ENCODE measurements at places on chromosomes 11 and 22. TPM values are rescaled to one million over a fixed set of nuclear protein-coding genes. Genes with fewer than 3 reads are reported as not detected.

TEX12 gene
- 0.30 TPM for total RNA-seq

- peak overlapping the region; percentile 95 for H3K27ac ChIP-seq
- no peak for DNase-seq
- H3K4me3 ChIP-seq, result peak overlapping the region; percentile 95
- H3K36me3 ChIP-seq, result peaks cover 25% of the 10 kb centered on the region
- peaks cover 29% of the 10 kb centered on the region for H3K4me1 ChIP-seq
Observed at GRCh38 chr11:9461760-9462134, 935 bp downstream of the ZNF143 start.

PIH1D2 gene
- total RNA-seq, result 0.18 TPM

- no peak for DNase-seq
- peaks cover 30% of the 10 kb centered on the region for H3K36me3 ChIP-seq
- H3K27me3 ChIP-seq, result no peaks in the 10 kb centered on the region
- peaks cover 3% of the 10 kb centered on the region for H3K4me1 ChIP-seq
Observed at GRCh38 chr11:116842909-116843308, 5.5 kb upstream of the APOA1 start.

FOSL1 gene
- total RNA-seq, result 4.5 TPM

GRCh38 chr11:85530634-85531033 lies 96.5 kb downstream of the DLG2 start:
- H3K36me3 ChIP-seq, result no peaks in the 10 kb centered on the region
- DNase-seq, result no peak
- no peaks in the 10 kb centered on the region for H3K4me1 ChIP-seq
- H3K4me3 ChIP-seq, result no peak overlapping the region
- H3K27me3 ChIP-seq, result no peaks in the 10 kb centered on the region
- no peak overlapping the region for H3K27ac ChIP-seq

CASP5 gene
- not detected for total RNA-seq

GRCh38 chr11:66011785-66012303 lies at the start of gene CST6:
Gene CST6 (plus strand): TSS chr11:66012008. CDS start chr11:66012045, 37 bp downstream.
- no peak within 1 kb of the TSS for H3K4me3 ChIP-seq
- no peaks in the 10 kb centered on the region for H3K4me1 ChIP-seq
- peaks cover 26% of the 10 kb centered on the region for H3K27me3 ChIP-seq
- no peaks in the 10 kb centered on the region for H3K36me3 ChIP-seq

ACRV1 gene
- not detected for total RNA-seq

GRCh38 chr11:117997823-117998579 lies 11.8 kb downstream of the IL10RA start:
- H3K27ac ChIP-seq, result peak overlapping the region; percentile 99
- peaks cover 80% of the 10 kb centered on the region for H3K36me3 ChIP-seq
- H3K27me3 ChIP-seq, result no peaks in the 10 kb centered on the region
- peak; percentile 35 for DNase-seq

Data from activated CD4-positive, alpha-beta memory T cell treated with anti-CD3 and anti-CD28 coated beads, Interleukin-2, amount 10 ng/mL, durations not matched to agents 7 days and 5 days (primary cell).